Caco-2 (cell line): ENCODE measurements at places on chromosomes 1 and 21. TPM values are rescaled to one million over a fixed set of nuclear protein-coding genes. Genes with fewer than 3 reads are reported as not detected.

- DNase-seq = no peak
Observed at GRCh38 chr1:77994117-77994705, 10.5 kb upstream of the DNAJB4 start.

DNA sequence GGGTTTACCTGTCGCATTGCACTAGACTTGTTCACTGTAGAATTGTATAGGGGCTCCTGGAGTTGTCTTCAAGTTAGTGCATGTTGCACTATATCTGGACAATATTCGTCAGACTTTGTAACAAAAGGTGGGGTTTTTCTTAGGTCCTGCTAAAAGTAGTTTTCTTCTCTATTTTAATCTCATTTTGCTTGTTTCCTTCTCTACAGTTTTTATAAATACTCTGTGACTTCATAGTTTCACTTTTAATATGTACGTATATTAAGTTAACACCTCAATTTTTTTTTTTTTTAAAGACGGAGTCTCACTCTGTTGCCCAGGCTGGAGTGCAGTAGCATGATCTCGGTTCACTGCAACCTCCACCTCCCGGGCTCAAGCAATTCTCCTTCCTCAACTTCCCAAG is 26.5 kb upstream of the MRPS6 start:
- no peak for DNase-seq

GRCh38 chr1:70826428-70826827 is 221.2 kb downstream of the PTGER3 start:
- no peak for DNase-seq

GRCh38 chr1:81446000-81446669 is 354.6 kb upstream of the ADGRL2 start:
- no peak for DNase-seq

DNA sequence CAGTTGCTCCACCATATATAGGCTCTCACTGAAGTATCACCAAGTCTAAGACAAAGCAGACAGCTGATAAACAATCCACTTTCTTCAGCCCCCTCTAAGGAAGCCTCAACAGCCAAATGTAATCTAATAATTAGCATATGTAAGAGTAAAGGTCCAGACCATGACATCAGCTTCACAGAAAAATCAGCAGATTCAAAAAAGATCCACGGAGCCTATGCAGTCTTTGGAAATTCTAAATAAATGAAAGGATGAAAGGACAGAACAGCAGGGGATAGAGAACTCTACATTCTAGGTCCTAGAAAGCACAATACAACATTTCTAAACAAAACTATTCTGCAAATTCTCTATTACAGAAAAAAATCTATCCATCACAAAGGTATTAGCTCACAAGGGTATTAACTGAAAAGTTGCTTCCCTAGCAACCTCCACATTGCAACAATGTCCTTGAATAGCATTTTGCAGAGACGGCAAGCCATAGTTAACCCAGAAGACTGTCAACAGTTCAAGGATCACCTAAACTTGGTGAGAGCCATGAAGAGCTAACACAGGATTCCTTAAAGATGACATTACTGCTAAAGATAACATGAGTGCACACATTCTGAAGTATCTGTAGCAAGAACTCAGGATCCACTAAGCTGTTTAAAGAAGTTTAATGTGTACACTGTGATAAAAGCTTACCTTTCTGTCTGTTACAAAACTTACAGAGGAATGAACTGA is 74.3 kb downstream of the SIPA1L2 start:
- DNase-seq = peak; percentile 40

GRCh38 chr1:202979459-202979858 is 12.4 kb upstream of the CYB5R1 start:
- no peak for DNase-seq

MAEL gene
- total RNA-seq = not detected in 2 replicates

OR2T29 gene
- total RNA-seq = not detected in 2 replicates

C1orf116 gene
- total RNA-seq = 8.7 and 10.4 TPM in 2 replicates
